HEK293T (cell line): ENCODE measurements at places on chromosomes 6 and 20.
A peak's percentile ranks its signal among the peaks of the same experiment; 100 is the strongest.

DNA sequence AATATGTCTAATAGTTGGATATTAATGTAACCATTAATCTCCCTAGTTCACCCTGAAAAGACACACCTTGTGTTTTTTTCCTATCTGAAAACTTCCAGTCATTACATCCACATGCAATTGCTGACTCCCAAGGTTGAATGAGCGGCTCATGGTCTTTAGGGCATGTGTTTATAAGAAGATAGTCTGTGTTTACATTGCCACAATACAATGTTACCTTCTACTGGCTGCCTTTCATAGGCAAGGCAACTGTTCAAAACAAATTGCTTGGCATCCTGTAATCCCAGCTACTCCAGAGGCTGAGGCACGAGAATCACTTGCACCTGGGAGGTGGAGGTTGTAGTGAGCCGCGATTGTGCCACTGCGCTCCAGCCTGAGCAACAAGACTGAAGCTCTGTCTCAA, 86.8 kb upstream of the SHLD1 start:
- no peak for DNase-seq

- no peak for DNase-seq
Observed at GRCh38 chr20:49831770-49832631, 19.4 kb downstream of the SLC9A8 start.

DNA sequence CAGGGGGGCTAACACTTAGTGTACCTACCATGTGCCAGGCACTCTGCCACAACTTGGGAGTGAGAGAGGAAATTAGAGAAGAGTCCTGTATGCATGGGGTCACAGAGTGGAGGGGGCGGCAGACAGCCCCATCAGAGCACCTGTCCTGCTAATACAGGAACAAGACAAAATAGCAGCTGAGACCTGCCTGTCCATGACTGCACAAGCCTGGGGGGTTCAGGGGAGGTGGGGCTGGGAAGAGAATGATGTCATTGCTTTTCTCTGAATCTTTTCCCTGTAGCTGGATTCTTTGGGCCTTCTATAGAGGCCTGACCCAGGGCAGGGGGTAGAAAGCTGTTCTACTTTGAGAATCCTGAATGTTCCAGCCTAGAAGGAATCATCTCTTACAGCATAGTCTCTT, 37.4 kb downstream of the FOXP4 start:
- DNase-seq: no peak

GRCh38 chr20:10093087-10093591, 58.4 kb downstream of the ANKEF1 start:
- DNase-seq: no peak

DNA sequence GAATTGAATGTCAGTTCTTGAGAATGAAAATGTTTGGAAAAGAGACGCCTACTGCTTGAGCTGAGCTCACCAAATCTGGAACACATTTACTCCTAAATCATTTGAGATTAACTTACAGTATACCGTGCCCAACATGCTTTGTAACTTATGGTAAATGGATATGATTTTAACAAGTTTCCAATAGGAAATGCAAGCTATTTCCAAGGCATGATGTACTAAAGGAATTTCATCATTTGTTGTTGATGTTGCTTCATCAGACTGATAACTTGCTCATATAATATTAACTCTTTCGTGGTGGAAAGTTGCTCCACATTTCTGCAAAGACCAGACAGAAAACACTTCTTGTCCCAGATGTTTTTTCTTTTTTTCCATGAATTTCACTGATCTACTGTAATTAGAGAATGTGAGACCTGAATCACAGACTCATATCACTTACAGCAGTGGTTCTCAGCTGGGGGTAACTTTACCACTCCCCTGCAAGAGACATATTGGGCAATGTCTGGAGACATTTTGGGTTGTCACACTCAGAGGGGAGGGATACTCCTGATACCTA, 116.6 kb upstream of the TRAF3IP2 start:
- no peak for DNase-seq

- DNase-seq: no peak
Observed at GRCh38 chr6:48027704-48028435, 83.1 kb downstream of the PTCHD4 start.

DNA sequence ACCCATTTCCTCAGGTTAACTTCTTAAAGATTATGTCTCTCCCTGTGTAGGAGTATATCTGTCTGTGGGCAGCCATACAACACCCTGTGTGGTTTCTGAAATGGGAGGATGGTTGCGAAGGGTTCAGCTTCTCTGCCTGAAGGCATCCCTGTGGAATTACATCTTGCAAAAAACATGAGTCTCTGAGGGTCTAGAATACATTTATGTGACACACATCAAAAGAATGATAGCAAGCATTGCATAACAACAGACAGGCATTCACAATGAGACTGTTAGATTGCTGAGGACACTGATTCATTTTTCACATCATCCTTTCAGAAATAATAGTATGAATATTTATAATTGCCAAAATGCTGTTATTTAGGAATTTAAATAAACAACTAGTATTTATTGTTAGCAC, 670.9 kb downstream of the HTR1B start:
- no peak for DNase-seq

DNA sequence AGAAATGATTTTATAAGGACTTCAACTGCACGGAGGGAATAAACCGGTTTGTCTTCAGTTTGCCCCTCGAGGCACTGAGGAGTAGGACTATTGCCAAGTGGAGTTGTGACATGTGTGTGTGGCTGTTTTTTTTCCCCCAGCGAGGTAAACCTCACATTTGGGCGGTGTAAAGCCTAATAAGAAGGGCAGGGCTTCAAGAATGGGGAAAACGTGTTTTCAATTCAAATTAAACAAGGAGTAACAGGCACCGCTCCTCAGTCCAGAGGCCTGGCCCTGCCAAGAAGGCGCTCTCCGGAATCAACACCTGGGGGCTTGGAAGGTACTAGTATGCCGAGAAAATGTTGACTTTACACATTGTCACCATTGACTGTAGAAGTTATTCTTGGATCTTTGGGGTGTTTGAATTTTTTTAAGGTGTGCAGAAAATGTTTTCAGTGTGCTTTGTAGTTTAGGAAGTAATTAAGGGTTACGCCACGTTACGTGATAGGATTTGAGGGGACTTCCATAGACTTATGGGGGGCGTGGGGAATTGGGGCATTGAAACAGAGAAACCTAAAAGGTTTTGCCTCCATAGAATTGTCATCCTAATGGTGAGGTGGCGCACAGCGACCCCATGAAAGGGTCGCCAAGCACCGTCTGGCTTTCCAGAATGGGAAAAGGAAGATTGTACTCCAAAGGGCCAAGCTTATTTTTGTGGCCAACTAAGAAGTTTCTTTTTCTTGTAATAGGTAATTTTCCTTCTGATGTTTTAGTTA, 791 bp downstream of the ADGRG6 start:
- DNase-seq: no peak

- no peak for DNase-seq
Observed at GRCh38 chr20:25629816-25630499, 6.1 kb upstream of the NANP start.

GRCh38 chr20:48220033-48220633, 434.9 kb upstream of the SULF2 start:
- DNase-seq: no peak

GRCh38 chr20:3209257-3209945, at the start of gene ITPA:
TSS of gene ITPA (plus strand) at chr20:3209498. CDS start at chr20:3209552, 54 bp downstream.
- peak; percentile 75 for DNase-seq

DNA sequence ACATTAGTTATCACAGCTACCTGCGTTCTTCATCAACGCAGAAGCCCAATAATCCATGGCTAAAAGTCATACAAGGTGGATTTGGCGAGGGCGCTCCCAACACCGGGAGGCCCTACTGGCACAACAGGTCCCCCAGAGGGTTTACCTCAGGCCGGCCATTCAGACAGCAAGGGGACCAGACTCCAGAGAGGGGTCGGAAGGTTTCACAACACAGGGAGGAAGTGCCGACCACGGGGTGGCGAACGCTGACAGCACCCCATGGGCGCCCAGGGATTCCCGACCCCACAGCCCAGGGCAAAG, 1515.9 kb upstream of the DEFB115 start:
- DNase-seq: no peak

DNA sequence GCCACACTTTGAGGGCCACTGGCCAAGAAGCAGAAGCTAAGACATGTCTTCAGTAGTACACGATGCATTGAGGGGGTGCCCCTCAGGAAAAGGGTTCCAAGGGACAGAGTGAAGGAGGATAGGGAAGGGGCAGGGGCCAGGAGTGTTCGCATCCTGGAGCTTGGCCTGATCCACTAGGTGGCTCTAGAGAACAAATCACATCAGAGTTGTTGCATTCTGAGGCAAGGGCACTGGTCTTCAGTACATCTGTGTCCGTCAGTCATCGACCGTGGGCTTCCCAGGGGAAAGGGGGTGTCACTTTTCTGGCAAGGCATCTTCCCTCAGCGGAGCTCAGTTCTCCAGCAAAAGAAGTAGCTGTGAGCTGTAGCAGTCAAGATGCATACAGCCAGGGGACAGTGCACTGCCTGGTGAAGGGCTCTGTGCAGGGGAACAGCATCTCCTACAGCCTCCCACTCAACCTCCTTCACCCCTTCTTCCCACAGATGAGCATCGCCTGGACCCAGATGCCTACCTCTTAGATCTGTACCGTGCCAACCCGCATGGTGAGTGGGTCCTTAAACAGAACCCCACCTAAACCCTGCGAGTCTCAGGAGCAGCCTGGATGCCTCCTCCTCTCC, 47.8 kb downstream of the ARHGAP40 start:
- DNase-seq: peak; percentile 53

DNA sequence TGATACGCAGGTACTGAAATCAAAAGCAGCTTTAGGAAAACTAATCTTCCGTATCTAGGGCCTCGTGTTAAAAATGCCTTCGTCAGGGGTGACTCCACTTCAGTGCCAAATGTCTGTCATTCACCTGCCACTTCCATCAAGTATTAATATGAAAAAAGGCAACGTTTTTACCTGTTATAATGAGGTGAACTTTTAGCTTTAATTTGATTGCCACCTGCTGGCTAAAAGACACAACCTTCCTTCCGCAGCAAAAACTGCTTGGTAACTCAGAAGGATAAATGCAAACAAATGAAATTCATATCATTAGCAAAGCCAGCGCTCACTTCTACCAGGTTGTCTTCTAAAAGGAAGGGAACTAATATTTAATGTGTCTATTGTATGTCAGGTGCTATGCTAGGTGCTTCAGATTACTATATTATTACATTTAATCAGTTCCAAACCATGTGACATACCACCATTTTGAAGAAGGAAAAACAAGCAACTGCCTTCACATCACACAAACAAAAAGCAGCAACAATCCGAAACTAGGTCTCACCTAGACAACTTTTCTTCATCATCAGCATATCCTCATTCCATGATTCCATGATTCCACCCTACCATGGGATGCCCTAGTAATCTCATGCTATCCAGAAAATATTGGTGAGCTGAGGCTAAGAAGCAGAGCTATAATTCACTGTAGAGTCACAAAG, 20.6 kb upstream of the ARHGAP18 start:
- no peak for DNase-seq
